HL-60 (cell line): ENCODE measurements at places on chromosomes 7 and 10.

DNA sequence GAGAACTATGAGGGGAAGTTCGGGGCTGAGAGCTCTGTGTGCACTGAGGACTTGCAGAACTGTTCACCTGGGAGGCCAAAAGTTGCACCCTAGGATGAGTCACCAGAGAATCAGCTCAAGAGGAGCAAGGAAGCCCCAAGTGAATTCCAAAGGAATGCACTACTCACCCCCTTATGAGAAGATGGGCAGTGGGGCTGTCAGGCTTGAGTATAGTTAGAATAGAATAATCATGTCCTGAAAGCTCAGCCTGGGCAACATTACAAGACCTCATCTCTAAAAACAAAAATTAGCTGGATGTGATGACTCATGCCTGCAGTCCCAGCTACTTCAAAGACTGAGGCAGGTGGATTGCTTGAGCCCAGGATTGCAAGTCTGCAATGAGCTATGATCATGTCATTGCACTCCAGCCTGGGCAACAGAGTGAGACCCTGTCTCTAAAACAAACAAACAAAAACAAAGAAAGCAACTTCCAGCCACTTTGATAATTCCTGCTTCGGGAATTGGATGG is 30.0 kb downstream of the MAP3K8 start:
- peak; percentile 37 for DNase-seq

DNA sequence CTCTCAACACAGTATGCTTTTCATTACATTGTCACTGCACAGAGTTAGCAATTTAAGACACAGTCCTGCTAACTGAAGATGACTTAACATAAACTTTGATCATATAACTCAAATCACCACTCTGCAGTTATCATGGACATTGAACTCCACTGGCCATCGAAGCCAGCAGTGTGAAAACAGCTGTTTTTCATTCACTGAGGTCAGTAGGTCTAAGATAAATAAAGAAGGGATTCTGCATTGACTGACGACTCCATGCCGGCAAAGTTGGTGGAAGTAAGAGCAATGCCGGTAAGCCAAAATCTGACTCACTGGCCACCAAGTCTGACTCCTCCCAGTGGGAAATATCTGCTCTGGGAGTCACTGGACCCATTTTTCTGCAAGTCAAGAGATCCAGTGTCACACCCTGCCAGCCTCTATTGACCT is 449.9 kb upstream of the ANKRD30A start:
- DNase-seq, result no peak

- no peak for DNase-seq
Observed at GRCh38 chr10:60413306-60414012, 23.8 kb upstream of the ANK3 start.

DNA sequence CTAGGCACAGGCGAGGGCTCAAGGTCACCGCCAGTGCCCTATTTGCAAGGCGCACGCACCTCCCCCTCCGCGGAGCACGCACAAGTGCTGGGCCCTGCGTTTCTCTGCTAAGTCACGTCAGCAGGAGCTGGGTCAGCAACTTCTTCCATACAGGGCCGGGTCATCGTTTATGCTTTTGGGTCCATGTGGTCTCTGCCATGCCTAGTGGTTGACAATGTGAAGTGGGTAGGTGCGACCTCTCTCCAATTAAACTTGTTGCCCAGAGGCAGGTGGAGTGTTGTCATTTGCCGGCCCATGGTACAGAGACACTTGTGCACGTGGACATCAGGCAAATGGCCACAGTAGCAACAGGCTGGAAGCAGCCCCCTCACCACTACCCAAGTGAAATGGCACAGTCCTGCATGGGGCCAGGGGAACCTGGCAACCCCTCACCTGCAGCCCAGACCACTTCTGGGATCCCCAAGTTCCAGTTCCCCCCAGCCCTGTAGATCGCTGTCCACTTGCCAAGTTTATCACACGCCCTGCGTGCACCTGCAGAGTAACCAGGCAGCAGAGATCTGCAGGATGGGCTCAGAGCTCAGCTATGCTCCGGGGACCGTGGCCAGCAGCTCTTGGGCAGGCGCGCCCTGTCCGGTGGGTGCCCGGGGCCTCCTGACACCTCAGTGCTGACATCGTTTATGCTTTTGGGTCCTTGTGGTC is 86.1 kb upstream of the PPP2R2D start:
- DNase-seq, result no peak

GRCh38 chr7:44148166-44148565 is 7.0 kb upstream of the MYL7 start:
- no peak for DNase-seq

DNA sequence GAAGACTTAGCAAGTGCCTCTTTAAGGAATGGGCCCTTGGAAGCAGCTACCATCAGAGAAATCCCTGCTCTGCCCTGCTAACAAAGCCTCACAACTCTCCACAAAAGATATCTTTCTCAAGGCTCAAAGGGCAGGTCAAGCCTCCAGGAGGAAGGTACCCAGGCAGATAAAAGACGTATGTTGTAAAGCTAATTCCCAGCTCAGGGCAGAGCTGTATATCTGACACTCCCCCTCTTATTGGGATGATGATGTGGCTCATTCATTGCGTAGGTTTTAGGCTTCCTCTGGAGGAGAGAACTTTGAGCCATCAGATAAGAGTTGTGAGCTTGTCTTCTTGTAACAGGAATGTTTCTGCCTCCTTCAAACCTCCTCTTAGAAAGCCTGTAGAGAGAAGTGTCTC is 145.4 kb downstream of the CALN1 start:
- no peak for DNase-seq

GRCh38 chr7:16688249-16688648 is 42.3 kb downstream of the BZW2 start:
- no peak for DNase-seq

GRCh38 chr7:60706-61105 is 131.7 kb upstream of the FAM20C start:
- no peak for DNase-seq

DNA sequence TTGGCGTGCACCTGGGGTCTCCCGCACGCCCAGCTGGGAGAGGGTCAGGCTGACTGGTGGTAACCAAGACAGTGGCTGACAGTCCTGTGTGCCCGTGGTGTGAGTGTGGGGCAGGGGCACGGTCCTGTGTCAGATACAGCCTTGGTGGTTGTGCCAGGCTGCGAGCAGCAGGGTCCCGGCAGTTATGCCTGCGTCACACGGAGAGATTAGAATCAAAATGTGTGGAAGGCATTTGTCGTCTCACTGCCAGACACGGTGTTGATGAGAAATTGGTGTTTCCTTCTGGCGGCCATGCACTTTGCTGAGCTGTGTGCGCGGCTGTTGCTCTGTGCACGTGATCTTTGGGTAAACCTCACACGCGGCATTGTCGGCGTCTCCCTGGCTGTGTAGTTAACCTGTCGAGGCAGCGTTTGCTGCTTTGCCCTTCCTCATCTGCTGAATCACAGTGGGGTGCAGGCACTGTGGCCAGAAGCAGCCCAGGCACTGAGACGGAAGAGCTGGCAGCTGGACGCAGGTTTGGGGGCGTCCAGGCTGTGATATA is 87.7 kb downstream of the NKX6-2 start:
- no peak for DNase-seq

DNA sequence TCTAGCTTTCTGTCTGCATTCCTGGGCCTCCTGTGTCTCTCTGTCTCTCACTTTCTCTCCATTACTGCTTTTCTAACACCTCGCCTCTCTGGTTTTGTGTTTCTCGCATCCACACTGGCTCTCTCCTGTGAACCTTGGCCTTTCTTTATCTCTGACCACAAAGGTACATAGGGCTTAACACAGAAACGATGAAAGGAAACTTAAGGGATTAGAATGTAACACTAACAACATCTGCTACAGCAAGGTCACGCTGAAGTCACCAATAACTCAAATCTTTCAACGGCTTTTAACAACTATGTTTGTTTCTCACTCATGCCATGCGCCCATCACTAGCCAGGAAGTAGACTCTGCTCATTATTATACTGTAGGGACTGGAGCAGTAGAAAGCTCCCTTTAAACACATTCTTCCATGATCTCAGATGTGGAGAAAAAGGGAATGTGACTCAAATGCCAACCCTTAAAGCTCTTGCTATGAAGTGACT is 9.3 kb upstream of the OR6V1 start:
- no peak for DNase-seq

- DNase-seq, result no peak
Observed at GRCh38 chr10:117972168-117972837, 74.4 kb downstream of the RAB11FIP2 start.

GRCh38 chr10:97858001-97858439 is 8.4 kb downstream of the GOLGA7B start:
- DNase-seq, result peak; percentile 85

DNA sequence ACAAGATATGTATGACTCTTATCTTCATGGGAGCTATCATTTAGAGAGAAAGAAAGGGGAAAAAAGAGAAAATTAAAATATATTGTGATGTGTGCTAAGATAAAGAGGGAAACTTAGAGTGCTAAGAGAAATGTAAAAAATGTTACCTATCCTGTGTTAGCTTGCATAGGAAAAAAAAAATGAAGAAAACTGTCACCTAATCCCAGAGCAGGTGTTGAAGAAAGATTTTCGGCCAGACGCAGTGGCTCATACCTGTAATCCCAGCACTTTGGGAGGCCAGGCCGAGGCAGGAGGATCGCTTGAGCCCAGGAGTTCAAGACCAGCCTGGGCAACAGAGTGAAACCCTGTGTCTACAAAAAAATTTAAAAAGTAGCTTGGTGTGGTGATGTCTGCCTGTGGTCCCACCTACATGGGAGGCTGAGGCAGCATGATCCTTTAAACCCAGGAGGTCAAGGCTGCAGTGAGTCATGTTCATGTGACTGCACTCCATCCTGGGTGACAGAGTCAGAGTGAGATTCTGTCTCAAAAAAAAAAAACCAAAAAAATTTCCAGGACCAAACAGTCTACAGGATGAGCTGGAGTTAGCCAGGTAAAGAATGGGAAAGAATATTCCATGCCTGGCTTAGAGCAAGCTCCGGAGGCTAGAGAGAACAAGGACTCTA is 2.4 kb upstream of the MKLN1 start:
- no peak for DNase-seq

DNA sequence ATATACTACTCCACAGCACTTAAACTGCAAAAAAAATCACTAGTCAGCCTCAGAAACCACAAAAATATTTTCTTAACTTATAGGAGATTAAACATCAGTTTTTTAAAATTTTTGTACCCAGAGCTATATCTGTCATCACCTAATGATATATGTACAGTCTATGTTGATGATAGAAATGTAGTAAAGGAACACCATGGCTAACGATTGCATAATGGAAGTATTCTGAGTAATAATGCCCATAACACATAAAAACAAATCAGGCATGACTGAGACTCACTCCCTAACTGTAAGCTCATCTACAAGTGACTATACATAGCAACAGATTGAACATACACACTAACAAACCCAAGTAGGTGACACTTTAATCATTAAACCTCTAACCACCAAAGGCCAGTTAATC is 51.3 kb downstream of the TSPAN12 start:
- no peak for DNase-seq

DNA sequence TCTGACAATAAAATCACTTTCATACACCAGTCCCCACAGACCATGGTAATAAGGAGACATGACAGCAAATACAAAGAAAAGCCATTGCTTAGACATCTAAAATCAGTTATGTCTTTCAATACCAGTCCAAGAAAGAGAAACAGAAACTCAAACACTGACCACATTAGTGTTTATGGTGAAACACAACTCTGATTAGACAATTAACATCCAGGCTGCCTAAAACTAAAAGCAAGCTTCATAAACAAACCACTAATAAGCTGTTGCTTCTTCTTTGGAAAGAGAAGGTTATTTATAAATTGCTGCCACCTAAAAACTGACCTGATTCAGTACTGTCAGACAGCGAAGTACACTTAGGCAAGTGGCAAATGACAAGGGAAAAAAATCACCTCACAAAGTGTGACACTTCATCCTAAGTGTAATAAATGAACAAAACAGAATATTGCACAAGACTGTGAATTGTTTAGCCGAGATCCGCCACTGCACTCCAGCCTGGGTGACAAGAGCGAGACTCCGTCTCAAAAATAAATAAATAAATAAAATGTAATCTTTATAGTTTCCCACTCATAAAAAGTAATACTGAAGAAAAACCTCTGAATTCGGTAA is 277.4 kb downstream of the PARD3 start:
- no peak for DNase-seq

GRCh38 chr10:115942101-115942500 is 330.9 kb downstream of the GFRA1 start:
- no peak for DNase-seq

DNA sequence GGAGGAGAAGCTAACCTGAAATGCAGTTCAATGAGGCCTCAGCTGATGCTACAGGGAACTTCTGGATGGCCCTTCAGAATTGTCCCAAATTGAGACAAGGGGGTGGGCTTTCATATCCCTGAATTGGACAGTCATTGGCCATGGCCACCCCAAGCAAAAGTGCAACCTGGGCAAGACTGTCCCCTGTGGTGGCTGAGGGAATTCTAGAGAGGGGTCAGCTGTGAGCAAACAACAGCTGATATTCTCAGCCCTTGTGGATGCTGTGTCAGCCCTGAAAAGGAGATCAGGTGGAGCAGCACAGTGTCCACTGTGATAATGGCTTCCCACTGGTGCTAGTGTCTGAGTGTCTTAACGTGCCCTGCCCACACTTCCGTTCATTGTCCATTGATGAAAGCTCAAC is 76.6 kb downstream of the SLC16A9 start:
- DNase-seq, result no peak

- no peak for DNase-seq
Observed at GRCh38 chr7:22189230-22189629, 167.7 kb downstream of the RAPGEF5 start.

DNA sequence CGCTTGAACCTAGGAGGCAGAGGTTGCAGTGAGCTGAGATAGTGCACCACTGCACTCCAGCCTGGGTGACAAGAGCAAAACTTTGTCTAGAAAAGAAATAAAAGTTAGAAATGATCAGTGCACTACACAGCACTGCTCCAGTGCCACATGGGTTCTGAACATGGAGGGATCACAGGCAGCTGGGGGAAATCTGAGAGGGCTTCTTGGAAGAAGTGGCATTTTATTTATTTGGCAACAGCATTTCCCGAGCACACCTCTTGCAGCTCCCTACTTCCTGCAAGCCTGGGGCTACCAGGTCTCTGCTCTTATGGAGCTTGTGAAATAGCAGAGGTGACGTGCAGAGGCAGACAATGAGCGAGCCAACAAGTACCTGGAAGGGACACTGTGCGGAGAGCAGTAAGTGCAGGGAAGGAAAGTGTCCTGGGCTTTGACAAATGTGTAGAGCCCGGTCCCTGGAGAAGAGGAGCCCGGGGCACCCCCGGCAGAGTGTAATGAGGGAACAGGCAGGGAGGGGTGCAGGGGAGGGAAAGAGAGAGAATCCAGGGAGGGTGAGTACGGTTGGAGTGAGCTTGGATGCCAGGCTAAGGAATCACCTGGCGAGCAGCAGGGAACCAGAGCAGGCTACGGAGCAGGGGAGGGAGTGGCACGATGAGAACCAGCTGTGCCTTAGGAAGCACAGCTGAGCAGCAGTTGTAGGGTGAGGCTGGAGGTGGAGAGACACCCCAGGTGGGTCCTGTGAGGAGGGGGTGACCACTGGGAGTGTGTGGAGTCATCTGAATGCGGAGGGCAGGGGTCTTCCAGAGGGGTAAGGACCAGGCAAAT is 104.6 kb upstream of the CTBP2 start:
- DNase-seq, result no peak

GRCh38 chr7:113159746-113160339 is 41.5 kb upstream of the SMIM30 start:
- no peak for DNase-seq

GRCh38 chr7:157476201-157476600 is 139.4 kb downstream of the DNAJB6 start:
- DNase-seq, result no peak
